ENCODE measurements at places on chromosomes 2 and 18.

DNA sequence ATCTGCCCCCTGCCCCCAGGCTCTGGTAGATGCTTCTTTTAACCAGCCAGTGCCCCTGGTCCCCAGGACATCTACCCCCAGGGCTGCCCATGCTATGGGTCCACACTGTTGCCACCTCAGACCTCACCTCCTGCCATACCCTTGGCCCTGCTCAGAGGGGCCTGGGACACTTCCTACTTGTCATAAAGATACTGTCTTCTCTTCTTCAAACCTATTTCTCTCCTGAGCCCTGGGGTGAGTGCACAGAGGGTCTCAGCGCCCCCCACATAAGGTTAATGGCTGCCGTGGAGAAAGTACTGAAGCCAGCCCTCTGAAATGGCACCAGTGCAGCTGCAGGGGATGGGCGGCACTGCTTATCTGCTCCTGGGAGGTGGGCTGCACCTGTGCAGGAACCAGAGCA is 77.6 kb upstream of the MGAT4A start:
- DNase-seq: no peak

GRCh38 chr2:112636605-112637288 is 9.0 kb upstream of the SLC20A1 start:
- no peak for DNase-seq

DNA sequence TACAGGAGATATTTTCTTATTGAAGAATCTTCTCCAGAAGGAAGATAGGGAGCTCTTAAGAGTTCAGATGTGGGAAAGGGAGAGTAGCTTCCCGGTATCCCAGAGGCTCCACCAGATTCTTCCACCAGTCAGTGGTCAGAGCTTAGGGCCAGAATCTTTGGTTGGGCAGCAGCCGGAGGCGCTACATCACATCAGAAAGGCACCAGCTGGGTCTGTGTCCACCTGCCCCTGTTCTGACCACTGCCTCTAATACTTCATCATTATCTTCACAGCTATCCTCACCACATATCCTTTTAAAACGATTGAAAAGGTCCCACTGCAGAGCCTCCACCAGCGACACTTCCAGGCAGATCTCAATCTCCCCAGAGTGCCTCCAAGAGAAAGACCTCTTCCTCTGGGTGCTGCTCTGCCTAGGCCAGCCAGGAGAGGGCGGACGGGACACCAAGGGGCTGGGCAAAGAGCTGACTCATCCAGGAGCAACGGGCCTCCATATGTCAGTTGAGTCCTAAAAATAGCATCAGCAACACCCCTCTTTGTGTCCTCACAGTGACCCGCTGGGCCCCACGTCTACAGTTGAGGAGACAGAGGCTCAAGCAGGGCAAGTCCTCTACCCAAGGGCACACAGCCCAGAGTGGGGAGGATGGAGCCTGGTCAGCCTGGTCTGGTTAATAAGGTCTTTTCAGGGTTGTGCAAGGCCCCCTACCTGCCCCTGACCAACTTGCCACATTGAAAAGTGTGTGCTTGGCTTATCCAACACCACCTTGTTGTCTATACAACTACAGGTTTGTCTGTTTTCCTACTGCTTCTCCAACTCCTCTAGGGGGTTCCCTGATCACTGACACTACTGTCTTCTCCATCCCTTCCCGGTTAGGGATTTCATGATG is 81.2 kb downstream of the ADD2 start:
- DNase-seq: peak; percentile 97

- peak; percentile 95 for DNase-seq
Measured at GRCh38 chr2:43059183-43059897, 167.1 kb downstream of the ZFP36L2 start.

DNA sequence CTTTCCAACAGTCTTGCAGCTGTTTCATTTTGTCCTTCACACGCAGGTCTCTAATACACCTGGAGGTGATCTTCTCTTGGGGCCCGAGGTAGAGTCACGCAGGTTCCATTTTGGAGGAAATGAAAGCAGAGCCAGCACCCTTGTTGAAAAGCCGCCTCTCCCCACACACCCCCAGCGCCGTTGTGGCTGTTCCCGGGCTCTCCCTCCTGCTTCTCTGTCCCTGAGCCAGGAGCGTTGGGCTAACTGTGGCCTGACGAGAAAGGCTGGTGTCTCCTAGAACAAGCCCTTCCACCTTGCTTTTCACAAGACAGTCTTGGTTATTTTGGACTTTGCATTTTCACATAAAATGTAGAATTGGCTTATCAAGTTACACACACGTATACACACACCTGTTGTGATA is 16.3 kb downstream of the SNED1 start:
- DNase-seq: no peak

- no peak for DNase-seq
Measured at GRCh38 chr18:48882379-48882778, 68.4 kb downstream of the SMAD7 start.

GRCh38 chr18:11134940-11135339 is 14.4 kb downstream of the PIEZO2 start:
- no peak for DNase-seq

- no peak for DNase-seq
Measured at GRCh38 chr2:142897807-142898206, 20.3 kb downstream of the KYNU start.

DNA sequence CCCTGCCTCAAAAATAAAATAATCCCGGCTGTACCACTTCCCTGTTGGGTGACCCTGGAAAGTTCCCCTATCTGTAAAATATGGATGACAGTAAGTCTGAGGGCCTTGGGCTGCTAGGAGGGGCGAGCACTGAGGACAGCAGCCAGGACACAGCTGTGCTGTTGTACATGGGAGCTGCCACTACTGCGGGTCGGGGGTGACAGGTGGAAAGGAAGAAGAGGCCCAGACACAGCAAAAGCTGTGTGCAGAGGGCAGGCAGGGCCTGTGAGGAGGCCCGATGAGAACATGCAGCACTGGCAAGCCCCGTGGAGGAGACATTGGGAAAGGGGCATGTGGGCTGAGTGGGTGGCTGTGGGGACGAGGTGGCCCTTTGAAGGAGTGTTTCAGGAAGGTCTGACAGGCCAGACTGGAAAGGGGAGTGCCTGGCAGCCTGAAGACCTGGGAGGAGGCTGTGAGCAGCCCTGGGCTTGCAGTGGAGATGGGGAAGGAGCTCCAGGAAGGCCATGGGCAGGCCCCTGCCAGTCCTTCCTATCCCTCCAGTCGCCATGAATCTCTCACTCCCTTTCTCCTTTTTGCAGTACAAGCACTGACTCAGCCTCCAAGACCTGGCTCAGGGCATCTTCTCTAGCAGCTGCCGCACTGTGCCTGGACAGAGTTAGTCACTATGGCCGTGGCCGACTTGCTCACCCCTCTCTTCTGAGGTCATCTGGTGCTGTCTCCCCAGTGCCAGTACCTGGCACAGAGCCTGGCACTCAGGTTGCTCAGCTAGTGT is 28.9 kb upstream of the SEMA4C start:
- DNase-seq: peak; percentile 40

DNA sequence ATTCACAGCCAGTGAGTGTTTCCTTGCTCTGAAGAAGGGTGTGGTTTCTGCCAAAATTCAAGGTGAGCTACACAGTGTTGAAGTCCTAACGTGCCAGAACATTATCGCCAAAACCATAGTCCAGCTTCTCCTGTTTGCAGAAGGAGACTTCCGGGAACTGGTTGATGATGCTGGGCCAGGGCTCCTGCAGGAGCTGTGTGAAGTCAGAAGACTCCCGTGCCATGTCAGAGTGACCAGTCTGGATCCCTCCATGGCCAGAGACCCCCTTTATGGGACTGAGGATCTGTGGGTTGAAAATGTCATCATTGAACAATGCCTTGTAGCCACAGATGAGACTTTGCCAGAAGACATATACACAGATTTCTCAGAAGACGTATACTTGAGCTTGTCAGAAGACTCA is 96.0 kb upstream of the RAB12 start:
- no peak for DNase-seq

GRCh38 chr2:11566383-11566782 is 32.5 kb downstream of the GREB1 start:
- DNase-seq: no peak

Measured in AG08395 (cell line).